A549 (cell line): ENCODE measurements at places on chromosomes 16 and 17. TPM values are rescaled to one million over a fixed set of nuclear protein-coding genes. Genes with fewer than 3 reads are reported as not detected.

Gene KRTAP4-6
- polyA plus RNA-seq = not detected in 3 replicates

Gene FBXW10B
- 14.3 to 19.5 TPM (median 15.3 TPM) in 3 replicates for polyA plus RNA-seq

Gene GUCY2D
- 0.14 to 0.50 TPM in 2 of 3 replicates, not detected in the other for polyA plus RNA-seq

Gene C17orf113
- polyA plus RNA-seq = 0.55 to 0.80 TPM (median 0.67 TPM) in 3 replicates

- no peak for DNase-seq
Observed at GRCh38 chr16:66116163-66117002, 250.1 kb upstream of the CDH5 start.

GRCh38 chr17:38466346-38467315, 38.4 kb downstream of the ARHGAP23 start:
- DNase-seq = no peak

DNA sequence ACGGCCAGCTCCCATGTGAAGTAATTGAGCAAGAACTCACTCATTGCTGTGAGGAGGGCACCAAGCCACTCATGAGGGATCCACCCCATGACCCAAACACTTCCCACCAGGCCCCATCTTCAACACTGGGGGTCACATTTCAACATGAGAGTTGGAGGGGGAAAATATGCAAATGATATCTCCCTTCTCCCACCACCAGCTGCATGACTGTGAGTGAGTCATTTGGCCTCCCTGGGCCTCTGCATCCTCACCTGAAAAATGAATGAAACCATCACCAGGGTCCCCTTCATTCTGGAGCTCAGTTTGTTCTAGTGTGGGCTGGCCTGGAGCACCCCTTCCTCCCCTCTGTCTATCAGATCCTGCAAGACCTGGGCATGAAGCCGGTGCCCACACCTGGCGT, 6.8 kb upstream of the MED9 start:
- DNase-seq = no peak

DNA sequence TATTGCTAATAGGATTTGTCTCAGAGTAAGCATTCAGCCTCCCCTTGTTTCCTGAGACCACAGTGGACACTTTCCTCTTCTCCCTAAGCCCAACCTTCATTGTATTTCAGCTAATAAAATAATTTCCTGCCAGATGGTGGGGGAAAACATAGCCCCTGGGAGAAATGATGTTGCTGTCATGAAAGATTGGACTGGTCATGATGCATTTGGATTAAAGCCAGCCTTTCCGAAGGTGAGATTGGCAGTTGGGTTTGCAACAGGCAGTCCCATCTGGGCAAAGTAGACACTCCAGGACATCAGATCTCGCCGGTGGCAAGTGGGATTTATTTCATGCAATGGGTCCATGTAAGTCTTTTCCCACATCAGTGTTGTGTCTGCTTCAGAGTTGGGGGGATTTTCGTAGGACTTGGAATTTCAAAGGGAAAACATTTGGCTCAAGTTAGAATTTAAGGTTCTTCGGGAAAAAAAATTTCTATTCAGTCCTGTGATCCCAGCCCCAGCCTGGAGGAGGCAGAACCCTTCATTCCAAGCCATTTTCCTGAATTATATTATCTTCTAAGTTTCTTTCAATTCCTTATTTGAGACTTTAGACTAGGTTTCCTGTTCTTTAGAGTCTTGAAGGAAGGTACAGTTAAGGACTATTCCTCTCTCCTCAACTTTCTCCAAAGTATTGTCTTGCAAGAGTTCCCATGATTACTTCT, 391.7 kb downstream of the XYLT1 start:
- DNase-seq = no peak

DNA sequence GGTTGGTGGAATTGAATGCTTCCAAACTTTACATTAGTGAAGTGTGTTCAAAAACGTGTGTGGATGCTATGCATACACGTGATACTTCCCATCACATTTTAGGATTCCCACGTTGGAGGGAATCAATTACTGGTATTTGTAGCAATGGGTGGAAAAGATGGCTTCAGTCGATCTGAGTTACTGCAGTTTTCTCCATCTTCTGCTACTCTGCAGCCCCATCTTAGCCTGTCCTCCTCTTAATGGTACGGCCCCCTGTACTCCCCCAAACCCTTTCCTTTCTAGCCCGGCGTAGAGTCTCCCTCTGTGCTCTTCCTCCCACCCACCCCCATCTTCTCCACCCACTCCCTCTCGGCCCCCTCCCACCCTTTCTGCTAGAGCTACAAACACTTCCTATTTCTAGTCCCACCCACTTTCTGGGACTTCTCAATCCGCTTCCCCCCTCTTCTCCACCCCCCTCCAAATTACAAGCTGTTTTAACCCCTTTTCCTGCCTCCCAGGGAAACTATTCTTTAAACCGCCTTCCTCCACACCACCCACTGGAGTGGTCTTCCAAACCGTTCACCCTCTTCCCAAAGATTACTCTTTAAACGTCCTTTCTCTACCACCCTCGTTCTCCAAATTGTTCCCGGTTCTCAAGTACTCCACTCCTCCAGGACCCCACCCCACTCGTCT, 1.1 kb downstream of the CHTF8 start:
- peak; percentile 39 for DNase-seq

GRCh38 chr16:79721270-79721669, 120.7 kb upstream of the MAF start:
- no peak for DNase-seq
